ENCODE measurements at places on chromosomes 7 and 10.

- no peak for DNase-seq
Observed at GRCh38 chr7:18202315-18203045, 174.8 kb upstream of the PRPS1L1 start.

GRCh38 chr7:4919969-4920766 lies 36.7 kb upstream of the RADIL start:
- no peak for DNase-seq

DNA sequence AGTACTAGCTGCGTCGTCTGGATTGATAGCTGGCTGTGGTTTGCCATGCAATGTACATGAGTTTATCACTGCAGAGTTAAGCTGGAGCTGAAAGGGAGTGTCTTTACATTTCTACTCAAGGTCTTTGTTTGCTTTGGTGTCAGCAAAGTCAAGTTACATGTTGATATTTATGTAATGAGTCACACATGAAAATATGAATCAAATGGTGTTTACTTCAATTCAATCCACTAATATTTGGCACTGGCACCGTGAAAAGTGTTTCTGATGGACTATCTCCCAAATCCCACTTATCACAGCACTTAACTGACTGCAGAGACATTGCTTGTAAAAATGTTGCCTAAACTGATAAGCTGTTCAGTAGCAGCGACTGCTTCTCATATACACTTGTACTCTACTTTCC lies 395.9 kb downstream of the TFEC start:
- no peak for DNase-seq

DNA sequence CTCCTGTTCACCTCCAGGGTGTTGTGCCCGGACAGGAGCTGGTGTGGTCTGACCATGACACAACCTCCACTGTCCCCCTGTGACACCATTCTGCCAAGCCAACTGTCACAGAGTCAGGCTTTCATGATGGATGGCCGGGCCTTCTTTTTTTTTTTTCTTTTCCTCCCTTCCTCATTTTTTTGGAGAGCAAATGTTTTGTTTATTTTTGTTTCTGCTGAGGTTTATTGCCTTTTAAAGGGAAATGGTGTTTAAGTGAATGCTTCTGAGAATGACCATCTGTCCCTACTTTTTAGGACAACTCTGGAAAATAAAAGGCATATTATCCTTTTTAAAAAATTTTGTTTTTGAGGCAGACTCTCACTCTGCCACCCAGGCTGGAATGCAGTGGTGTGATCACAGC lies 115.1 kb upstream of the NPS start:
- no peak for DNase-seq

DNA sequence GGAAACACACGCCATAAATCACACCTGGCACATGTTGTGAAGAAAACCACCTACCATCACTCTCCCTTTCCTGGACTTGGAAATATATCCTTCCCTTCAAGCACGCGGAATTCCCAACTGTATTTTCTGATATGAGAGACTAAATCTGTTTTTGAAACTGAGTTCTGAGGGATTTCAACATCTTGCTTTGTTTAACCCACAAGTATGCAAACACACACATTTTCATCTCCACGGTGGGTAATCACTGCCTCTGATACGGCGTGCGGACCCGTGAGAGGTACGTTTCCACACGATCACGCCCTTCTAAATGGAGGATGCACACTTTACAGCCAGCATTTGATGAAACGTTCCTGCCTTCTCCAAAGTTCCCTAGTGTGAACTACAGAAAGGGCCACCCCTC lies 83.4 kb downstream of the ZRANB1 start:
- DNase-seq = no peak

DNA sequence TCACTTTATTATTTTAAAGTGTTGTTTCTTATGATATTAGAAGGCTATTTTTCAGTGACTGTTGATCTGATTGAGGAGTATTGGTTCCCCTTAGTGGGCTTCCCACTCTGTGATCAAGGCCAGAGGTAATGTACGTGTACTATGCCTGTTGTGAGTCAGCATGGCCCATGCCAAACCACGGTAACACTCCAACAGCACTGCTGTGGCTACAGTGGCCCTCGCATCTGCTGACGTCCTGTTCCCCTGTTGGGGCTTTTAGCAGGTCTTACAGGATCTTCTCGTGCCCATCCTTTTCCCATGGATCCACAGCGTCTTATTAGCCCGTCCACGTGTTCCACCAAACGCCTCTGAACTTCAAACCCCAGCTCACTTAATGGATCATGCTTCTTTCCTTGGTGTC lies 964.6 kb upstream of the CELF2 start:
- no peak for DNase-seq

GRCh38 chr10:109780997-109781396 lies 142.3 kb downstream of the XPNPEP1 start:
- DNase-seq = no peak

DNA sequence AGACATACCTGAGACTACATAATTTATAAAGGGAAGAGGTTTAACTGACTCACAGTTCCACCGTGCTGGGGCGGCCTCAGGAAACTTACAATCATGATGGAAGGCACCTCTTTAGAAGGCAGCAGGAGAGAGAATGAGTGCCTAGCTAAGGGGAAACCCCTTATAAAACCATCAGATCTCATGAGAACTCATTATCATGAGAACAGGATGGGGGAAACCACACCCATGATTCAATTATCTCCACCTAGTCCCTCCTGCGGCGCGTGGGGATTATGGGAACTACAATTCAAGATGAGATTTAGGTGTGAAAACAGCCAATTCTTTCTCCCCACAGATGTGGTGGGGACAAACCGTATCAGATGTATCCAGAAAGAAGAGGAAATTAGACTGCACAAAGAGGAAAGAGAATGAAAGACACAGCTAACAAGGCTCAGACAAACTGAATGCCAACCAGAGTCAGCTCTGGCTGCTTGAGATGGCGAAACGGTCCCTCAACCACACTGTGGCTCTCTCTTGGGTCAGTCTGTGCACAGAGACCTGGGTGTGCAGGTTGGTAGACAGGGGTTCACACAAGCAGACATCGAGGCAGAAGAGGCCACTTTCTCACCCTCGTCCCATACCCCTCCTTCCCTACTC lies 375.6 kb downstream of the SFMBT2 start:
- DNase-seq = peak; percentile 57

GRCh38 chr7:38299275-38299931 lies 26.0 kb upstream of the TARP start:
- no peak for DNase-seq

- no peak for DNase-seq
Observed at GRCh38 chr10:61170594-61170993, 226.6 kb upstream of the RHOBTB1 start.

- DNase-seq = no peak
Observed at GRCh38 chr7:30681815-30682211, 443 bp downstream of the CRHR2 start.

DNA sequence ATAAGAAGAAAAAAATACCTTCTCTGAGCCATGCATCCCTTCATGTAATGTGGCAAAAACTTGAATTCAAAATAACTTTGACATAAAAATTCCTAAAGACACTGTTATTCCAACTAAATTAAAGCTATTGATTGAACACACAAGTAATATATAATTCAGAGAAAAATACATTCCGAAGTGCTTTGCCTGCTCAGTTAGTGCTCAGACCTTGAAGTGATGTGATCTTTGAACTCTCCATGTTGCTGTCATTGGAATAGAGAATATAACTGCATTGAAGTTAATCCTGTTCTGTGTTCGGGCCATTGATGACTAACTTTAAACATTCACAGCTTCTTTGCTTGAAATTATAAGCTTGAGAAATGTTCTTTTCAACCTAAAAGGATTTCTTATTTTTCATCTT lies 114.0 kb upstream of the IFRD1 start:
- DNase-seq = no peak

DNA sequence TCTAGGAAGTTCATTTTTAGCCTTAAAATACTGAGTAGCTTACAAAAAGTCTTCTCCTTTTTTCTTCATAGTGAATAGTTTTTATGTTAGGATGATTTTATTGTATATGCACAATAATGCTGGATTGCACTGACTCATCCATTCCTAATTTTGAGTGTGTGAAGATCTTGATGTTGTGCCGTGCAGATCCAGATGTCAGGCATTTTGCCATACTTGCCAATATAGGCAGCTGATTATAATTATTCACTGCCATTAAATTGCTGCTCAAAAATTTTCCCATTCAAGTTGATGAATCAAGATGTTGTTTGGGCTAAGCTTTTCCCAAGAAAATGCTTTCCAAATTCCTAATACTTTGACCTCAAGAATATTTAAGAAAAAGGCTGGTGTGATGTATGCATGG lies 218.3 kb downstream of the AHR start:
- DNase-seq = no peak

GRCh38 chr7:4745971-4746919 lies 29.2 kb upstream of the AP5Z1 start:
- DNase-seq = peak; percentile 40

GRCh38 chr7:89023206-89023605 lies 227.7 kb upstream of the TEX47 start:
- DNase-seq = no peak

Measured in stimulated activated CD4-positive, alpha-beta T cell treated with anti-CD3 and anti-CD28 coated beads, Interleukin-1b, Interleukin-23, amount 100 ng/mL, for 48 hours (primary cell).